ENCODE measurements at places on chromosomes 7 and 10.

DNA sequence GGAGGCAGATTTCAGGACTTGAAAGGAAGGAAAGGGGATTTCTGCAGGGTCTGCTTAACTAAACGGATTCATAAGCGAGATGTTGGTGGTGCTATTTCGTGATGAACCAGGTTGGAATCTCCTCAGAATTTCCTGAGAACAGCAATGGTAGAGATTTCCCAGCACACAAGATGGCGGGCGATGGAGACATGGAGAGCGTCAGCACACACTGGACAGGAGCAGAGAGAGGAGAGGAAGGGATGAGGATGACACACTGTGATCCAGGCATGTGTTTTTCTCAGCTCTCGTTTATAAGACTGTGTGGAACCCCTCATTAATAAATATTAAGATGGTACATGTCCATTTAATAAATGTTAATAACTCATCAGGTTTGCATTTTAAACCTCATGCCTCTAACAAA lies 43.9 kb upstream of the LYZL1 start:
- DNase-seq, result no peak

DNA sequence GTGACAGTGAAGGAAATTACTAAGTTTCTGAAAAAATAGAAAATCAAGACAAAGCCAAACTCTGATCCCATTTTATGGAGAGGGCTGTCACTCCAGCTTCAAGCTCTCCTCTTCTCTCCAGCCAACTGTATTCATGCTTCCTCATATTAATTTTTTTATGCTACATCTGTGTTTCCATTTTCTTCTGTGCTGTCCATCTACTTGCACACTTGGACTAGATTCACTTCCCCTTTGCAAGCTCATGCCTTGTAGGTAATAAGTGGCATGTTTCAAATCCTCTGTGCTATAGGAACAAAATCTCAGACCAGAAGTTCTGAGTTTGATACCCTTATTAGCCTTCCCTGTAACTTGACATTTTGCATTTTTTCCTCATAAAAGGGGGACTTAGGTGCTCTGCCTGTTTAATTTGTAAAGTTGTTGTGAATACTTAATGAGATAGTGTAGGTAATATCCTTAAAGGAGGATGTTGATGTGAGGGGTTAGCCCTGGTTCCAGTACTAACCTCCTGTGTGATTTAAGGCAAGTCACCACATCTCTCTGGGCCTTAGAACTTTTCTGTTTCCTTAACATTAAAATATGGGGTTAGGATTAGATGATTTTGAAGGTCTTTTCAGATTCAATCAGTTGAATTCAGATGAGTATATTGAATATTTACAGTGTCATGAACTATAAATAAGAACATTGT lies 358.8 kb downstream of the BBS9 start:
- DNase-seq, result no peak

DNA sequence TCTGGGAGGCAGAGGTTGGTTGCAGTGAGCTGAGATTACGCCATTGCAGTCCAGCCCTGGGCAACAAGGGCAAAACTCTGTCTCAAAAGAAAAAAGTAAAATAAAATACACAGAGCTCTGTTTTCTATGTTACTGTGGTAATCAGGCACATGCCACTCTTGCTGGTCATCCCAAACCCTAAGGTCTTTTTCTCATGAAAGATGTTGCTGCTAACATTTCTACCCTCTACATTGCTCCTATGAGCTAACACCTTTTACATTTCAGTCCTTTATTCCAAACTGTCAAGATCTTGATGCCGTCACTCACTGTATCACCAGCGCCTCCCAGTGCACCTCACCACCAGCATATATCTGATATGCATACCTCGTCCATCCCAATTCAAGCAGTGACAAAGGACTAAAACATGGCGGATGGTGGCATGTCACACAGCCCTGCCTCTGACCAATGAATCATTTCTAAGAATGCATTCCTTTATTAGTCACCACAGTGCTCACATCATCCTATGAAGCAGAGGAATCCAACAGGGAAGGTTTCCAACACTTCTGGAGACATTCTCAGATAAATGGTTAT lies 4.3 kb downstream of the DAGLB start:
- no peak for DNase-seq

- no peak for DNase-seq
These were observed 93.7 kb downstream of the ELAPOR2 start for GRCh38 chr7:86965727-86966120.

GRCh38 chr7:87628780-87629569 lies 777 bp downstream of the RUNDC3B start:
- DNase-seq, result peak; percentile 47

- no peak for DNase-seq
These were observed 109.9 kb downstream of the HERPUD2 start for GRCh38 chr7:35584990-35585389.

- no peak for DNase-seq
These were observed 30.5 kb downstream of the RGS10 start for GRCh38 chr10:119511828-119512515.

- DNase-seq, result no peak
These were observed 14.1 kb upstream of the NOC3L start for GRCh38 chr10:94376865-94377264.

GRCh38 chr7:39132306-39132705 lies 154.6 kb downstream of the POU6F2 start:
- DNase-seq, result no peak

DNA sequence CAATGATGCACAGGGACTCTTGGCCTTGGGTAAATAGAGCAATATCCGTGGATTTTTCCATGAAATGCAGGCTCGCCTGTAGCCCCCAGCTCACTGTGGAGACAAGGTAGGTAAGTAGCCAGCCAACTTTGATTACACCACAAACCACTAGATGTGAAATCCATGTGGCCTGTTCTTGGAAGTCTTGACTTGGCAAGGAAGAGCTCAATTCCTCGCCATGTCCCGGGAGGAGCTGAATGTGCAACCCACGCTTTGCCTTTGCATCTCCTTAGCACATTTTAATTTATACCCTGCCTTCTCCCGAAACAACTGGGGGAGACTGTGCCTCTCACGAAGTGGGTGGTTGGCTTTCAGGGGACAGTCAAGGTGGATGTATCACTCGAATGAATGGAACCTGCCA lies 347.7 kb upstream of the MKI67 start:
- DNase-seq, result no peak

GRCh38 chr7:26627221-26627620 lies 237.2 kb downstream of the SKAP2 start:
- DNase-seq, result no peak

GRCh38 chr10:92506336-92506735 lies 67.6 kb downstream of the IDE start:
- no peak for DNase-seq

- no peak for DNase-seq
These were observed 54.2 kb upstream of the CAMK2B start for GRCh38 chr7:44379366-44380188.

- peak; percentile 10 for DNase-seq
These were observed 55.4 kb downstream of the MDFIC start for GRCh38 chr7:114977277-114977676.

GRCh38 chr10:81177651-81178244 lies 640.0 kb downstream of the SH2D4B start:
- no peak for DNase-seq

GRCh38 chr10:97687785-97688781 lies 1.0 kb upstream of the AVPI1 start:
- no peak for DNase-seq

GRCh38 chr7:1647961-1648672 lies 22.0 kb upstream of the ELFN1 start:
- DNase-seq, result no peak

GRCh38 chr7:15446722-15447121 lies 115.1 kb downstream of the AGMO start:
- no peak for DNase-seq

DNA sequence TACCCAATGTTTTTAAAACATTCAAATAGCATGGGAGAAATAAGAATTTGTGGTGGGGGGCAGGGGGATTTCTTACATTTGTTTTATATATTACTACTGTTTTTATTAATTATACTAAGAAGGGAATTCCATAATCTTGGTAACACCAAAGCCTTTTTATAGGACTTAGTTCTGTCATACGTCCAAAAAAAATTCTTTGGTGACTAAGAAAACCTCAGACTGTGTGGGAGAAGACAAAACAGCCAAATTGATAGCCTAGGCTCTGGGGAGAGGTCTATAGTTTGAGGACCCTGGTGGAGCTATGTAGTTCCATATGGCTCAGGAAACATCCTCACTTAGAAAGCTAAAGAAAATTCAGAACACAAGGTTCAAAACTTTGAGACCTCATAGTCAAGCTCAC lies 23.4 kb downstream of the ACSM6 start:
- no peak for DNase-seq

- DNase-seq, result no peak
These were observed 6.2 kb upstream of the MSMB start for GRCh38 chr10:46052057-46052790.

DNA sequence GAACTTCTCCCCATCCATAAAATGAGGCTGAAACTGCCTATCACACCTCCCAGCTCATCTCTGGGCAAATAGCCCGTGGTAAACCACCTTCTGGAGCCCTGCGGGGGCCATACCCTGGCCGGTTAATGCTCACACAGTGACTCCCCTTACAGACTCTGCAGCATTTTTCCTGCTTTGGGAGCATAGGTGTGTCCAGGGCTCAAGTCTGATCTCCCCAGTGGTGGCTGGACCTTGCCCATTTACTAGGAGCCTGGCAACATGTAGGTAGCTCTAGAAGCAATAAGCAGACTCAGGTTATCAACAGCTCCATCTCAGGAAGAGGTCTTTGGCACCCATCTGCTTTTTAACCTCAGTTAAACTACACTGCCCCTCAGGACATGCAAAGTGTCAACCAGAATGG lies 5.5 kb upstream of the CDHR1 start:
- DNase-seq, result no peak

- DNase-seq, result no peak
These were observed 88.9 kb downstream of the WDFY4 start for GRCh38 chr10:48773580-48773979.

All from WTC11 (cell line).